Activated naive CD4-positive, alpha-beta T cell (primary cell): ENCODE measurements at places on chromosomes 5 and 9.

- peak; percentile 62 for DNase-seq
These were observed 10.8 kb upstream of the IFNA2 start for GRCh38 chr9:21395778-21396717.

DNA sequence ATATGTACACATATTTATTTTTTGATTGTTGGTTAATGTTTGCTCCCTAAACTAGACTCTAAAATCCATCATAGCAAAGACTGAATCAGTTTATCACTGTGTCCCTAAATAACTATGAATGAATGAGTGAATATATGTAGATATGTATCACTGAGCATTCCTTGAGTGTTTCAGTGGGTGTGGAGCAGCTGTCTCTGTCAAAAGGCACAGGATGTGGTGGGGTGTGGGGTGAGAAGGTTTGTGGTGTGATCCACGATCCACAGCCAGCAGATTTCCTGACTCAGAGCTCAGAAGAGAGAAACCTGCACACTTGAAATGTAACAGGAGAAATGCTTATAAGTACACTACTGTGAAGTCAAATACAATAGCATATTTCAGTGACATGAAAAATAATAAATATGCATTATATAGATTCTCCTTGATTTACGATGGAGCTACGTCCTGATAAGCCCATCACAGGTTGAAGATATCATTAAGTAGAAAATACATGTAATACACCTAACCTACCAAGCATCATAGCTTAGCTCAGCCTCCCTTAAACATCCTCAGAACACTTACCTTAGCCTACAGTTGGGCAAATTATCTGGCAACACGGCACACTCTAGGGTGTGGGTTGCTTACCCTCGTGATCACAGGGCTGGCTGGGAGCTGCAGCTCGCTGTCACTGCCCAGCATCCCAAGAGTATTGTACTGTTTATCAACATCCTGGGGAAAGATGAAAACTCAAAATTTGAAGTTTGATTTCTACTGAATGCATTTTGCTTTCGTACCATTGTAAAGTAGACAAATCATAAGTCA lies 287.0 kb downstream of the GAS1 start:
- no peak for DNase-seq

DNA sequence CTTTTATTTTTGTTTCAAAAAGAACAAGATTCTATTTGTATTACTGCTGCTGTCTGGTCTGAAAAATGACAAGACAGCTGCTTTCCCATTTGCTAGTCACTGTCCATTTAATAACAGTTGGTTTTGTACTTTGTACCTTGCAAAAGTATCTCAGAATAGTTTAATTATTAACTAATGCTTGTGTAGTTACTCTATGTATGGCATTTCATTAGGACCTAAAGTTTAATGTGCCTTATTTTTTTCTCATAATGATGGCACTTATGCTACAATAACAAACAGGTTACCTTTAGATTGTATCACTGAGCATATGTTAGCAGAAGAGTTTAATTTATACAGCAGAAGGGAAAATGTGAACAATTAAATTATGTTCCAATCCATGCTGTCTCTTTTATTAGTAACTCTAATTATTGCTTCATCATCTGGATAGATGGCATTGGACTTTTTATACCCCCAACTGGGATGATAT lies 134.2 kb downstream of the CDH10 start:
- no peak for DNase-seq

- no peak for DNase-seq
These were observed 26.6 kb upstream of the SLC46A2 start for GRCh38 chr9:112917047-112917986.

- no peak for DNase-seq
These were observed 366.7 kb downstream of the GABRG2 start for GRCh38 chr5:162434281-162434680.

DNA sequence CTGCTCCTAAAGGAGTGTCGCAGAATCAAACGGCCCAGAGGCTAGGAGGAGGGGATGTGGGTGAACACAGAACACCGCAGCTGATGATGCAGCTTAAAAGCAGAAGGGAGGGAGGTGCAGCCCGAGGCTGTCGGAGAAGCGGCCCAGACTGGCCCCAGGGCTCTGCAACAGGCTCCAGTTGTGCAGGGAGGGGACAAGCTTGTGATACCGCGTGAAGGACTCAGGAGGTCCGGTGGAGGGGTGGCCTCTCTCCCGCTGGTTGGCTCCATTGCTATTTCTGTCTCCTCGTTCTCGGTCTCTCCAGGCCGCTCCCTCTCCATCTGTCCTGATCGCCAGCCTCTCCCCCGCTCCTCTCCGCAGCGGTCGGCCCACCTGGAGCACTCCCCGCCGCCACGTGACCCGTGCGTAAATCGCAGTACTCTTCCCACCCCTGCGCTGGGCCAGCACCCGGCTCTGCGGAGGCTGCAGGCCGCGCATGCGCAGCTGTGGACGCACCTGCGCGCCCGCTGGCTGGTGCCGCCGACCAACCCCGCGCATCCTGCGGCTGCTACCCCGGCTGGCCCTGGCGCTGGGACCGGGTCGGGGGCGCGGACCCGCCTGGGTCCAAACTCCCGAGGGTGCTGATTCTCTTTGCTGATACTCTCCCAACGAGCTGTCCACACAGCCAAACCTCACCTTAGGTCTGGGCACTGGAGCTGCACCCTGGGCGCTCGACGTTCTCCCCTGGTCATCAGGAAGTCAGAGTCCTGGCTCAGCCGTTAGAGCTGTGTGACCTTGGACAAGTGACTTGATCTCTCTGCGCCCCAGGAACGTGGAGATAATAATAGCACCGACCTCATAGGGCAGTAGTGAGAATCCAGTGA lies 3.7 kb upstream of the STXBP1 start:
- peak; percentile 42 for DNase-seq
